Stimulated activated CD8-positive, alpha-beta memory T cell treated with anti-CD3 and anti-CD28 coated beads, Interleukin-2, amount 100 ng/mL, for 48 hours (primary cell): ENCODE measurements at places on chromosomes 12 and 14.
A peak's percentile ranks its signal among the peaks of the same experiment; 100 is the strongest.

DNA sequence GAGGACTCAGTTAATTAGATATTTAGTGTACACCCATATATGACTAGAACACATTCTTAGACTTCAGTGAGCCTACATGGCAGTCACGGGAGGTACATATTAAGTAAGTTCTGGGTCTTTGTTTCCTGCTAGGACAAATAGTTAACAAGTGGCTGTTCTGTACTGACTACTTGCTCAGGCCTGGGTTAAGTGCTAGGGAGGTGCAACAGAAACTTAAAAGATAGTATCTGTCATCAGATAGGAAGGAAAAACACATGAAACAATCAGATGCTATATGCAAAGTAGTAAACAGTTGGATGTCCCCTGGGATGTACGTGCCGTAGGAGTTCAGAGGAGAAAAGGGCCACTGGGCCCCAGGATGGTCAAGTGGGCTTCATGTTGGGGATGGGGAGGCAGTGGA, 59.5 kb downstream of the SLC4A8 start:
- no peak for DNase-seq

- no peak for DNase-seq
These were observed 156.8 kb upstream of the PDE3A start for GRCh38 chr12:20211541-20211940.

- no peak for DNase-seq
These were observed 35.1 kb upstream of the TBC1D15 start for GRCh38 chr12:71804505-71804904.

GRCh38 chr12:69732088-69732487, 6.6 kb upstream of the RAB3IP start:
- no peak for DNase-seq

GRCh38 chr12:29309320-29309902, 71.6 kb downstream of the ERGIC2 start:
- DNase-seq, result no peak

- DNase-seq, result no peak
These were observed 12.1 kb upstream of the GAPDH start for GRCh38 chr12:6522193-6522592.

GRCh38 chr14:59330455-59330854, 134.7 kb downstream of the GPR135 start:
- no peak for DNase-seq

DNA sequence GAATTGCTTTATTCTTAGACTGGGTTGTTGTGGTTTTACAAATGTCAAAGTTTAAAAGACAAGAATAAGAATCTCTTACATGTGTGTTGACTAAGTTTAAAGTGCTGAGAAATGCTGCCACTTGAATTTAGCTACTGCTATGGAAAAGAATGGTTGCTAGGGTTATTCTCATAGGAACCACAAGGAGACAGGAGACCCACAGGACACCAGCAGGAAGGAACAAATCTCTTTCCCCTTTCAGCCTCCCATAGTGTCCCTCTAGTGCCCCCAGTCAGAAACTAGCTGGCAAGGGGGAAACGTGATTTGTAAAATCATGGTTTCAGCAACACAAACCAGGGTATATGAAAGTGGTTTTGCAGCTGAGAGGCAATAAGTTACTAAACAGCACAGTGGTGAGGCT, 102.7 kb downstream of the ST8SIA1 start:
- no peak for DNase-seq

- DNase-seq, result no peak
These were observed 57.9 kb downstream of the ANO6 start for GRCh38 chr12:45273717-45274271.

DNA sequence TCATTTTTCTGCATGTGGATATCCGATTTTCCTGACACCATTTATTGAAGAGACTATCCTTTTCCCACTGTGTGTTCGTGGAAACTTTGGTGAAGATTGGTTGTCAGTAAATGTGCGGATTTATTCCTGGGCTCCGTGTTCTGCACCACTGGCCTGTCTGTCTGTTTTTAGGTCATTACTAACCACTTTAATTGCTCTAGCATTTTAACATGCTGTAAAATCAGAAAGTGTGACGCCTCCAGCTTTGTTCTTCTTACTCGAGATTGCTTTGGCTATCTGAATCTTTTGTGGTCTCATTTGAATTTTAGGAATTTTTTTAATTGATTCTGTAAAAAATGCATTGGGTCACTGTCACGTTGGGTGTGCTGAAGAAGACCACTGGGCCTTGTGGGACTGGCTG, 1458.7 kb downstream of the AACS start:
- no peak for DNase-seq

- no peak for DNase-seq
These were observed 3.4 kb downstream of the XPOT start for GRCh38 chr12:64407342-64408223.

- DNase-seq, result peak; percentile 38
These were observed 7.8 kb upstream of the PLXNC1 start for GRCh38 chr12:94140556-94140955.

- DNase-seq, result no peak
These were observed 23.3 kb upstream of the CEP170B start for GRCh38 chr14:104841730-104842129.

DNA sequence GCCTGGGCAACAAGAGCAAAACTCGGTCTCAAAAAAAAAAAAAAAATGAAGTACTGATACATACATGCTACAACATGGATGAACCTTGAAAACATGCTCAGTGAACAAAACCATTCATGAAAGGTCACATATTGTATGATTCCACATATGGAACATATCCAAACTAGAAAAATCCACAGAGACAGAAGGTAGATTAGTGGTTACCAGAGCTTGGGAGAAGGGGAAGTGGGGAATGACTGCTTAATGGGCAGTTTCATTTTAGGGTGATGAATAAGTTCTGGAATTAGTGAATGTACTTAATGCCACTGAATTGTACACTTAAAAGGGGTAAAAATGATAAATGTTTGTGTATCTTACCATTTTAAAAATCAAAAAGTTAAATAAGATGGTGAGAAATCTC, 2.7 kb downstream of the ITGB7 start:
- no peak for DNase-seq

- no peak for DNase-seq
These were observed 463.4 kb downstream of the SLC16A7 start for GRCh38 chr12:60059180-60059579.
